ENCODE measurements at places on chromosomes 12 and 14.

GRCh38 chr14:72433511-72433910 lies 460.4 kb downstream of the DPF3 start:
- no peak for DNase-seq

DNA sequence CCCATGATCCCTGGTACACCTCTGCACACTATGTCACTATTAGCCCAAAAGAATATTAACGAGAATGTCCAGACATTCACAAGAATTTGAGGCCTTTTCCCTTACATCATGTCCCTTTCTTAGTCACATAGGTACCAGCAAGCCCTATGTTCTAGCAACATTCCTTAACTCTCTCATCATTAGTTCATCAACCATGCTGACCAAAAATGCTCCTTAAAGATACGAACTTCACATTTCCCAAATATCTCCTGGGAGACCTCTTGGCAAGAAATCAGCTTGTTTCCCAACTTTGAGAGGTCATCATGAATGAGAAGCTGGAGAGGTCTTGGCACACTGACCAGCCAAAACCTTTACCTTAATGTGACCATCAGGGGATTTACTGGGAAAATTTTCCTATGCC lies 4.6 kb downstream of the SALL2 start:
- DNase-seq, result no peak

GRCh38 chr14:65153101-65153500 lies 50.8 kb upstream of the MAX start:
- no peak for DNase-seq

DNA sequence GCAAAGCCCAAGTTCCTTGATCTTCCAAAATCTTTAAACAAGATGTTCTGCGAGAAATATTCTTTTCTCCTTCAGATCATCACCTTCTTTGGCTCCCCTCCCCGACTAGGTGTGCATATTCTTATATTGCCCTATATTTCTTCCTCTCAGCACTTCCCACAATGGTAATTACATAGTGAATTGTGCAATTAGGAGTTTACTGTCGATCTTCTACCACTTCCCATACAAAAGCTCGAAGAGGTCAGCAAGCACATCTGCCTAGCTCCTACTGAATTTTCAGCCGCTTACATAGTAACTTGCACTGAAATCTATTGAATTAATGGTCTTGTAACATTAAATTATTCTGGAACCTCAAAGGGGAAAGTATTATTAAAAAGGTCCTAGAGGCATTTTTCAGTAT lies 16.7 kb downstream of the OSBPL8 start:
- no peak for DNase-seq

DNA sequence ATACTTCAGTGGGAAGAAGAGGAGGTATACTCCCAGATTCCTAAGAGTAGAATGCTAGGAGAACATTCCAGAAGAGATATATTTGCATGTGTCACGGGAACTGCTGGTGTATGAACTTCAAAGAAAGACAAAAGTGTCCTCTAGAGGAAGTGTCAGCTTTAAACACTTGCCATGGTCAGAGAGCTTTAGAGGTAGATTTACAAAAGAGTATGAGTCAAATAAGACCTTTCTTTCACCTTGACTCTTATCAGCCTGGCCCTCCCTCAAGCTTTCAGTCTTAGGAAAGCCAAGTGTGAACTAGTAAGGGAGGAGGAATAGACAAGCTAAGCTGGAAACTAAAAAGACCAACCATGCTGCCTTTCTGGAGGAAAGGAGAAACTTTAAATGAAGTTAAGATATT lies 34.7 kb downstream of the COX8C start:
- no peak for DNase-seq
